ENCODE measurements at places on chromosomes 5 and 9.

DNA sequence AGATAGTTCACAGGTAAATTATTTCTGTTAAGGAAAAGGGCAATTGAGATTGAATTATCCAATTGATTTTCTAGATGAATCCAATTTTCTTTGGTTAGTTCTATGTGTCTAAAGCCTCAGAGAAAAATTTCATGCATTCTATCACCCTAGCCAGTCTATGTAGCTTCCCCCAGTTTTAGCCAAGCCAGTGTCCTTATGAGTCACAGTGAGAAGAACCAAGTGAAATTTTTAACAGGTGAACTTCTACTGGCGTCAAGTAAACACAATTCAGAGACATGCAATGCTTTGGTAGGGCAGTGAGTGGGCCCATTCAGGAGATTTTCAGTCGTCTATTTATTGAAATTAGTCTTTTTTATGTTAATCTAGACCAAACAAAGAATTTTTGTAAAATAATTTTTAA lies 1077.4 kb upstream of the ARRDC3 start:
- no peak for DNase-seq

DNA sequence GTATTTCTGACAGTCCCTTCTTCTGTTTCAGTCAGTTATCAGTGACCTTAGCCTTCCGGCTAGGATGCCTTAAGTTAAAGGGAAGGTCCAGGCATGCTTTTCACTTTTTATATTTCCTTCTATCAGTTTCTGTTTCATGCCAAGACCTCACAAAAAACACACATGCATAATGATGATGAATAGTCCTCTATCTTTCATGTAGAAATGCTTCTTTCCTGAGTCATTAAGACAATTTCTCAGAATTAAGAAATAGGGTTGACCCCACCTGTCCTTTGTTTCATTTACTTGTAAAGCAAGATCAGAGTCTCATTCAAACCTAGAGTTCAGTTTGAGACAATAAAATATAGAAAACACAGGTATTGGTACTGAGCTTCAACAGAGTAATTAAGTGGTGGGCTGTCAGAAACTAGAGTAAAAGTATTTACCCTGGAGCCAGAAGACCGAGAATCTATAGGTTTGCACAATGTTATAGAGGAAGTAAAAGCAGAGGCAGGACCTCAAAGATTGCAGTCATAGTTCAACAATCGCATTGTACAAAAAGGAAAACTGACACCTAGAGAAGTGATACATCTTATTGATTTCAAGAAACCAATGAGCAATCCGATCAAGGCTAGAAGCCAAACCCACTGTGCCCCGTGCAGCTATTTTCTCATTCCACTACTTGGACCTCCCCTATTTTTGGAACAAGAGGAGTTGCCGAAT lies 118.7 kb upstream of the PUM3 start:
- no peak for DNase-seq

GRCh38 chr5:130286971-130287370 lies 382.7 kb downstream of the CHSY3 start:
- DNase-seq = peak; percentile 85

DNA sequence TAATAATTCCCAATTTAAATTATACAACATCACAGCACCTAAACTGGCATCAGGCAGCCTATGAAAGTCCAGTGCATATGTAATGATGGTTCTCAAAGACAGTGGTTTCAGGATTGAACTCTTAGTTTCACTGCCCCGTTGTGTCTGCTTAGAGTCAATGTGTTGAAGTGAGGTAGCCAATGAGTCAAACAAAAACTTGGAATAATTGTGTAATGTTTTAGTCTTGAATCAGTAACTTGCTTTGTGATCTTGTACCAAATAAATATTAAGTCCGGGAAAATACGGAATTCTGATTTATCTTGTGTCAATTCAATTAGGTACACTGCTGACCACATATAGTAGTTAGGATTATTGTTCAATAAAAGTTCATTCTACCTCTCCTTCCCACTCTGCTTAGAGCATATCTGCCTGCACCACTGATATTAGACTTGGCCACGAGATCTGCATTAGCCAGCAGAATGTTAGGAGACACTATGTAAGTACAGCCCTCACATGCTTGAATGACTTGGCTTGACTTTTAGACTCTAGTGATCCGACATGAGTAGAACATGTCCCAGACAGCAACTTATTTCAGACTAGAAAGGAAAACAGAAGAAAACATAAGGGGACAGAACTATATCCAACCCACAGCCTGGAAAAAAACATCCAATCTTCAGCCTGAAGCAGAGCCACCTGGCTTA lies 441.5 kb upstream of the PTGER4 start:
- no peak for DNase-seq

GRCh38 chr5:98455665-98456064 lies 317.8 kb upstream of the RGMB start:
- peak; percentile 89 for DNase-seq
